ENCODE measurements at places on chromosomes 6 and 20.

DNA sequence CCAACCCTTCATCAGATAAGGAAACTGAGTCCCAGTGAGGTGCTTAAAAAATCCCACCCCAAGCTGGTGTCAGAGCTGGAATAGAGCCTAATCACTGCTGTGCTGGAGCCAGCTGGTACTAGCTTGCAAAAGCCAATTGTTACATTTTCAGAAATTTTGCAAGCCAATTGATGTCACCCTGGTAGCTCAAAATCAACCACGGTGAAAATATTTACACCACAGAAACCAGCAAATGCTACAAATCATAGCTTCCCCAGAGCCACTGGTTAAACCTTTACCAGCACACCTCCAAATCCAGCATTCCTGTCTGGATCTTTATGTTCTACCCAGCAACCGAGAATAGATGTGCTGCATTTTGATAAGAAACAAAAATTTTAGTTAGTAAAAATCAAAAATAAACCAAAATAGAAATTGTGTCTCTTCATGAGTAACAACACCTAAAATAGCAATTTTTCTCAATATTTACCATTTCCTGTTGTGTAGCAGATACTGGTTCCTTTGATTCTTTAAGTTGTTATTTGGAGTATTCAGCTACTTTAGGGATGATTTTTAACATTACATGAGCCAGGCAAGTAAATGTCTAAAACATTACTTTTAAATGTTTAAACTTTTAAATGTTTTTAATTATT, 7.2 kb upstream of the LCA5 start:
- no peak for DNase-seq

DNA sequence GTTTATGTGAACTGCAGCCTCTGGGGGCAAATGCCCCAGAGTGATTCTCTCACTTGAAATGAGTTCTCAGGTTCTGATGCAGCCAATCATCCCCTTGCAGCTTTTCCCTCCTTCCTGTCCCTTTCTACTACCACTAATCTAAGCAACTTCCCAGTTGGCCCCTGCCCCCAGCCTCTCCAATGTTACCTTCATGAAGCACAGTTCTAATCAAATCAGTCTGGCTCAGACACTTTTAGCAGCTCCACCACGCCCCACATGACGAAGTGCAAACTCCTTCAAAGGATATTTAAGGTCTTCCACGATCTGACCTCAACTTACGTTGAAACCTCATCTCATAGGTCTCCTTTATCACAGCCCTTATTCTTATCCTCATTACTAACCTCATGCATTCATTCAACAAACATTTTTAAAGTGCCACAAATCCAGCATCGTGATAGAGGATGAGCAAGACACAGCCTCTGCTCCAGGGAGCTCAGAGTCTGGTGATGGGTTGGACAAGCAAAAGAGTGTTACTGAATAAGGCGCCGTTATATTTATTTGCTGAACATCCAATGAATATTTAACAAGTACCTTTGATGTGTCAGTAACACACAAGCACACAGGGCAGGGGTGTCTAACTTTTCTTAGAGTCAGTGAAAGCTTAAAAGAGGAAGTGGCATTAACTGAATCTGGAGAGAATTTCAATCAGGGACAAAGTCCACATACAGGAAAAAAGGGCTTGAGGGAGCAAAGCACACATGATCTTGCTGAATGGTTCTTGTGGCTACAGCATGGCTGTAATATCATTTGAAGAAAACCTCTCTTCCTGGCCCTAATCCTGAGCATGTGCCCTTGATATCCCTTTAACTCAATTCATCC, 20.4 kb upstream of the DTNBP1 start:
- no peak for DNase-seq

DNA sequence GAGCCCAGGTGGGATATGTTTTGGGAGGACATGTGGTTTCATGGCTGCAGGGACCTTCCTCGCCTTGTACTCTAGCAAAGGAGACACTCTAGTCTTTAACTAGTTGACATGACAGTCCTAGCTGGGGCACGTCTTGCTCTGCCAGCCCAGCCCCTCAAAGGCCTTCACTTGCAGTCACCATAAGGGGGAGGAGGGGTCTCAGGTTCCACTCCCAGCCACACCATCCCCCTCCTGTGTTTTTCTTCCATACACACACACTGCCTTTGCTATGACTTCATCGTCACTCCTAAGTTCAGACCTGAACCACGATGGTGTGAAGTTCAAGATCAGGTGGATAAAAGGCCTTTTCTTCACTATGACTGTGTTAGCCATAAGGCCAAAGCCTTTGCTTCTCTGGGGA, 13.5 kb downstream of the ULBP1 start:
- no peak for DNase-seq

DNA sequence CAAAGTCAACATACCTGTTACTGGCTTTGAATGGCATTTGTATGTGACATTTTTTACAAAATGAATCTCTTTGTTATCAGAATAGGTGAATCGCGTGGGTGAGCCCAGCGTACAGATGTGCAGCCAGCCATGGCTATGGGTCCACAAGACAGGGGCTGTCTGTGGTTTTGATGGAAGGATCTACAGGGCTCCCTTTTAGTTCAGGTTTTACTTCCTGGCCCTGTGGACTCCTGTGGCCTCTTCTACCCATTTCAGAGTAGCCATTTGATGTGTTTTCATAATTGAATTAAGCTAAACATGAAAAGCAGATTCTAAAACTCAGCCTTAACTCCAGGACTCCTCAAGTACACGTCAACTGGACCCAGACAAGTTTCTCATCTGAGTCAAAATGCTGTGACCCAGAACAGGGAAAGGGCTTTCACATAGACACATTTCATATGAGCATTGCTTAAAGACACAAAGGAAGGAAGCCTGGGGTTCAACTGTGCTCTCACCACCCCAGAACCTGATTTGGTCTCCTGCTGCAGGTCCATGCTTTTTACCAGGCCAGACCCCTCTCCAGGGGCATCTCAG, 105.3 kb upstream of the NAA20 start:
- DNase-seq: no peak

- no peak for DNase-seq
These were observed 60.5 kb downstream of the CYB5R4 start for GRCh38 chr6:83920017-83920416.

DNA sequence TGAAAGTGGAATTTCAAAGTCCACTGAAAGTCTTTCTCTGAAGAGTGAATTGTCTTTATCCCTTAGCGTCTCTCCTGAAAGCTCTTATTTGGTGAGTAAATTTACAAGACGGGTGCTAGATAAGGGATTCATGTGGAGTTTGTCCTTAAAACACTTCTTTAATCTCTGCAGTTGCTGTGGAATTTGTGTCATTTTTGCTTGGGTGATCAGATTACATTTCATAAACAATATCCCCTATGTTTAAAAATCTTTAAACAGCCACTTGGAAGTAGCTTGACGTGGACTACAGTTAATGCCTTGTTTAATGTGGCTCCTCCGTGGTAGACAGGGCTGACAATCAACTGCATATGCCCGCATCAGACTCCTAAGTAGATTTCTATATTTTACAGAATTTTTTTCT, 175.4 kb upstream of the ZNF217 start:
- DNase-seq: no peak

DNA sequence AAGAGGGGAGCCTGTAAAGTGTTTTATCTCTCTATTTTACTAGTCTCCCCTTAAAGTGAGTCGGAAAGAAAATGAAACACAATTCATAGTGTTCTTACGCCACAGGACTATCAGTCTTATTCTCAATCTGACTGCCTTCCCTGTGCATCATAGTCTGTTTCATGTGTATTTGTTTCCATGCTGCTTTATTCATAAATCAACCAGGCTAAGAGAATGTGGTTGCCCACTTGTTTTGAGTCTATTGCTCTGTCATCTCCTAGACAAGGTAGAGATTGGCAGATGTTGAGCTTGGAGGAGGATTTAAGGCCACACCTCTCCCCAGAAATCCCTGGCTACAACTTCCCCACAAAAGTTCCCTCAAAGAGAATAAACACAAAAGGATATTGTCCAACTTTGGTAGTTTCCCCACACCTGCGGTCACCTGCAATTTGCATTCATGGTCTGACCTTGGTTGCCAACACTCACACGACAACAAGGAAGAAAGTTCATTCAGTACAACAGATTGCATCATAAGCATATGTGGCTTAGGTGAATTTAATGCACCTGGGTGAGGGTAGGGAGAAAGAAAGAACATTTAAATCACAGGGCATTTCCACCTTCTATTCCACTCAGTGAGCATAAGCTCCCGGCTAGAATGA, 167.1 kb upstream of the FBXL4 start:
- DNase-seq: no peak

DNA sequence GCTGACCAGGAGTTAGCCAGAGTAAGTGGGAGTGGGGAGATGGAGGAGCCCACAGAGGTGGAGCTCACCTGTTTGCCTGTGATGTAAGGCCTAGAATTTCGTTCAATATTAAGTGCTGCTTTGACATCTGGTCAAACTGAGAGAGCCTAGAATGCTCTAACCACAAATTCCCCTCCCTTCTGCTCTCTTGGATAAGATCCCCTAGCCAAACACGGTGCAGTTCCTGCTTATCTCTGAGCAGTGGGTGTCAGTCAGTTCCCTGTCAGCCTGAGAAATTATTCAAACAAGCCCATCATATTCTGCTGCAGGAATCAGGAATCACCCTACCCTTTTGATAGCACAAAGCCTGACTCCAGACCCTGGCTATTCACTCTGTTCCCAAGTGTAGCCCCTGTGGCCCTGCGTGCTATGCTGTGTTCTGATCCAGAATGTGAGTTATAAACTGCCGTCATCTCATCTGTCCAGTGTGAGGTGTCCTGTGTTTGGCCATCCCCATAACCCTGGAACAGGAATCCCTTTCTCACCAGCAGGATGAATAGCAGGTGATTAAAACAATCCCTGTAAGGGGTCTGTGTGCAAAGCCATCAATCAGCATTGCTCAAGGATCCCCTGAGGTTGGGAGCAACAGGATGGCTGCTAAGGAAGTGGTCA, 31.8 kb upstream of the ZNF133 start:
- DNase-seq: no peak

GRCh38 chr6:11389977-11390376, 147.6 kb upstream of the TMEM170B start:
- DNase-seq: no peak

GRCh38 chr6:79028641-79029314, 49.3 kb downstream of the PHIP start:
- no peak for DNase-seq

DNA sequence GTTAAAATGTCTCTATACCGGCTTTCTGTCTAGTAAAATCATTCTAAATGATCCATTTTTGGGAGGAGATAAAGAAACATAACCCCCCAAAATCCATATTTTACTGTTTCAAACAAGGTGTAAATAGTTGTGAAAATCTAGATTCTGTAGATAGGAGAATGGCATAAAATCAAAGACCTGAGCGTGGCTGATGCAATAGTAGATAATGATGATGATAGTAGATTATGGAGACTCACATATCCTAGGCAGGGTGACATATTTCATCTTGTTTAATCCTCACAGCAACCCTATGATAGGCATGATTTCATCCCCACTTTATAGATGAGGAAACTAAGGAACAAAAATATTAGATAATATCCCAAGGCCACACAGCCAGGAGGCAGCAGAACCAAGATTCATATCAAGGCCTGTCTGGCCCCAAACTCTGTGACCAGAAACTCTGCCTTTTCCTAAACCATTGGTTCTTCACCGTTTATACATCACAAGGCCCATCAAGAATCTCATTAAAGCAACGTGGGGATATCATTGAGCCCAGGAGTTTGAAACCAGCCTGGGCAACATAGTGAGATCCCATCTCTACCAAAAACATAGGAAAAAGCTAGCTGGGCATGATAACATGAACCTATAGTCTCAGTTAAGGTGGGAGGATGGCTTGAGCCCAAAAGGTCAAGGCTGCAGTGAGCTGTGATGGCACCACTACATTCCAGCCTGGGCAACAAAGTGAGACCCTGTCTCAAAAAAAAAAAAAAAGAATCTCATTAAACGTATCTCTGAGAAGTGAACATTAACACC, 55.6 kb downstream of the BPIFB1 start:
- no peak for DNase-seq

Data from germinal center (tissue), 1 donor.